ENCODE measurements at places on chromosomes 13 and 19. TPM values are rescaled to one million over a fixed set of nuclear protein-coding genes. Genes with fewer than 3 reads are reported as not detected.

Gene ZNF628
- 6.6 TPM for total RNA-seq

Gene EMC10
- total RNA-seq: 109 TPM

Gene ATP8A2
- total RNA-seq: not detected

Gene KLK12
- total RNA-seq: not detected

Gene ZNF229
- total RNA-seq: 3.4 TPM

Gene SHISA7
- total RNA-seq: 0.02 TPM

Gene PSG7
- 0.07 TPM for total RNA-seq

Gene SLC7A10
- total RNA-seq: not detected

Gene CCDC8
- total RNA-seq: not detected

Gene KIR3DL1
- not detected for total RNA-seq

Gene IFNL1
- total RNA-seq: not detected

Gene SH2D3A
- total RNA-seq: 19.4 TPM

Gene NKPD1
- 0.56 TPM for total RNA-seq

Gene ZNF460
- total RNA-seq: 1.9 TPM

Gene SERP2
- total RNA-seq: not detected

Gene RNF225
- total RNA-seq: 0.19 TPM

Gene SACS
- total RNA-seq: 15.8 TPM

Gene ARRDC5
- not detected for total RNA-seq

Gene ADAMTS10
- 13.3 TPM for total RNA-seq

Gene LRRC63
- total RNA-seq: not detected

Gene IRF3
- 105 TPM for total RNA-seq

Gene ENOX1
- 3.1 TPM for total RNA-seq

Gene FXYD3
- 0.54 TPM for total RNA-seq

Gene CASP14
- not detected for total RNA-seq

Gene SLC25A41
- total RNA-seq: 0.14 TPM

Gene ZNF112
- 2.6 TPM for total RNA-seq

Gene NXNL1
- not detected for total RNA-seq

Gene OLFM2
- 10.4 TPM for total RNA-seq
